ENCODE measurements at places on chromosomes 16 and 17.
A peak's percentile ranks its signal among the peaks of the same experiment; 100 is the strongest.

GRCh38 chr16:85064186-85064585, 36.6 kb downstream of the KIAA0513 start:
- no peak for DNase-seq

DNA sequence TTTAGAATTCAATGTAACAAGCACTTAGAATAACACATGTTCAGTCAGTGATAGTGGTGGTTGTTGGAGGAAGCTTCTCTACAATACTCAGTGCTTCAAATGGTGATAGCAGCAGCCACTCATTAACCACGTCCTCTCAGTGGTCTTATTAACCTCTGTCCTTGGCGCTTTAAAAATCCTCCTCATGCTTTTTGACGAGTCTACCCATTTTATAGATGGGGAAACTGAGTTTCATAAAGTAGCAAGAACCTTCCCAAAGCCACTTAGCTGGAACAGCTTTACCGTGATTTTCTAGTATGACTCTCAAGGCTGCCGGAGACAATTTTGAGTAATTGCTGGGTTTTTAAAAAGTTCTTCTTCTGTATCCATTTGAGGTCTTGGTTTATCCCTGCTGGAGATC, 47.4 kb downstream of the PLCG2 start:
- DNase-seq, result no peak

DNA sequence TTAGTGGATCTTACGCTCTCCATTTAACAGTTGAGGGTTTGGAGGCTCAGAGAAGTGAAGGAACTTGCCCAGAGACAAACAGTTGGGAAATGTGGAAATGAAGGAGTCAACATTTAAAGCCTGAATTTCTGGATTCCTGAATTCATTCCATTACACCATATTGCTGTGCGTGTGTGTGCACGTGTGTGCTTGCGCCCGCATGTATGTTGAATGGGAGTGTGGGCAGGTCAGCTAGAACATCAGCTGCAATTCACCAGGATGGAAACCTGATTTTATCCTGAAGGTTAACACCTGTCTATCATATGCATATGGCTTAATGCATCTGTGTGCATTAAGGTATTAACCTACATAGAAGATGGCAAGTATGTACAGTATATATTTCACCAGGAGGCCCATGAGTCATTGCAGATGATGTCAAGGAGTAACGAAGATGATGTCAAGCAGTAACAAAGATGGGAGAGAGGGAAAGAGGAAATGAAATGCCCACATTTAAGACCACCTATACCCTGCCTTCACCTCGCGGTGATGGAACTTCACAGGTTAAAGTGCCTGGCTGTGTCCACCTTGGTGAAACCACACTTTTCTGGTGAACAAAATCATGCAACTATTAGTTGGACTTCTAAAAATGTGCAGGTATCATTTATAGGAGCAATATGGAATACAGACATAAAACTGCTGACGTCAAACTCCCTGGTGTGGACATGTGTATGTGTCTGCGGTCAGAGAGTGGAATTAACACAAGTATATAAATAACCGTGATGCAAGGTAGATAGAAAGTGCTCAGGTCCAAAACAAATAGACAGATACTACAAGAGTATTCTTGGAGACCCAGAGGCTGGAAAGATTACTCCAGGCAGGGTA, 832 bp upstream of the ADAP2 start:
- no peak for DNase-seq

GRCh38 chr17:45132320-45132571, at the start of gene PLCD3:
Gene PLCD3, minus strand, starts transcription at chr17:45132515. Its CDS starts 105 bp downstream, at chr17:45132410.
- DNase-seq, result no peak

- DNase-seq, result no peak
Observed at GRCh38 chr17:38538906-38539305, 66.8 kb downstream of the SRCIN1 start.

- DNase-seq, result no peak
Observed at GRCh38 chr17:58329035-58329809, 627 bp upstream of the TSPOAP1 start.

DNA sequence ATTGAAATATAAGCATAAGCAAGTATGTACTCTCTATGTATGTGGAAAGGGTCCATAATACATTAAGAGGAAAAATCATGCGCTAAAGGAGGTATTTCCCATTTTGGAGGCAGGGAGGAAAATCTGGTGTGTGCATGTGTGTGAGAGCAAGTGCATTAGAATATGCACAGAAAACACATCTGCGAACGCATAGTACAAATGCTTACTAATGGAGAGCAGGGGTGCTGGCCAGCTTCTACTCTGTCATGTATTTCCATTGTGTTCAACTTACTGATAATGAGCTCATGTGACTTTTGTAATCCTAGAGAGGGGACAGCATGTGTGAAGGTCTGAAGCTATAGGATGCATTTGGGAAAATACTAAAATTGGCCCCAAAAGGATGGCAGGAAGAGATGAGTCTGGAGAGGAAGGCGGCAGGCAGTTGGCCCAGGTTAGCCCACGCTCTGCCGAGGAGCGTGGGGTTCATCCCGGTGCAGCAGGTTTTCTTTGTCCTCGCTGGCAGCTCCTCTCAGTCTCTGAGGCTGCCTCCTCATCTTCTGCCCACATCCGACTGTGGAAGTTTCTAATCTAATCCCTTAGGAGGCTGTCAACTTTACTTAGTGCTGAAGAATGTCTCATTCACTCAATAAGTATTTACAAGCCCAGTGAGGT, 17.8 kb upstream of the KSR1 start:
- DNase-seq, result no peak

GRCh38 chr17:48543107-48543853, 1.6 kb downstream of the HOXB2 start:
- DNase-seq, result no peak

DNA sequence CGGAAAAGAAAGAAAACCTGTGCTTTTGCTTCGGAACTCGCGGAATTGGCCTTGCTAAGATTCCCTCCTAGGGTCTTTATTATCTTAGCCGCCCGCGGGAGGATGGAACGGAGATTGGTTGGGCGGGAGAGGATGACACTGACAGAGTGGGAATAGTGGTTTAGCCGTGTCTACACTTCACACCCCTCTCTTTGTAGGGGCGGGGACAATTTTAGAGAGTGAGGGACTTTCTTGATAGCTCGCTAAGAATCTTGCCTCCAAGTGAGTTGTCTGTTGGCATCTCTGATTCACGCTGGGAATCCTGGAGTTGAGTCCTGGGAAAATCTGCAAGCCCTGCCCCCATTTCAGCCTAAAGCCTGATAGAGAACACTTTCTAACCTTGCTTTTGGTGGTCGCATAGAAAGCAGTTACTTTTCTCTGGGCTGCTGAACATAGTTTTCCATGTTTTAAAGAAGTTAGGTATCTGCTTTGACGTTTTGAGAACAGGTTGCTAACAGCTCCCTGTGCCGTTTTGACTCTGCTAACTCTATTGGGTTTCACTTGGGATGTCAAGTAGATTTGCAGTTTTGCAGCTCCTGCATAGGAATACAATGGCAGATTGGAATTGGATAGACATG, 697 bp downstream of the NOL11 start:
- no peak for DNase-seq

GRCh38 chr17:47120521-47121095, 68.5 kb downstream of the CDC27 start:
- DNase-seq, result no peak

DNA sequence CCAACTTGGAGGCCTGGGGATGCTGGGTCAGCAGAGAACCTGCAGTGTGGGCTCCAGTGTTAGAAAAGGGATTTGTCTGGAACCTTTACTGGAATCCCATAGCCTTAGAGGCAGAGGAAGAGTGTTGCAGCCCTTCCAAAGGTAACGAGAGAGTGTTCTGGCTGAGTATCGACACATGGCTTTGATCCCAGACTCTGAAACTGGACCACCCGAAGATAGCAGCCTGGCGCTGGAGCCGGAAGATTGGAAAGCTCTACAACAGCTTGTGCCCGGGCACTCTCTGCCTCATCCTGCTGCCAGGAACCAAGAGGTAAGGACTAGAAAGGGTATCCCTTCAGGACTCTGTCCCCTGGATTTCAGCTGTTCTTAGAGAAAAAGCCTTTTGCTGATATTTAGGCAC, 39.7 kb downstream of the REXO5 start:
- no peak for DNase-seq

GRCh38 chr17:16971458-16972338, at the start of gene TNFRSF13B:
Gene TNFRSF13B, minus strand, starts transcription at chr17:16972118. Its CDS starts 43 bp downstream, at chr17:16972075.
- DNase-seq, result no peak

DNA sequence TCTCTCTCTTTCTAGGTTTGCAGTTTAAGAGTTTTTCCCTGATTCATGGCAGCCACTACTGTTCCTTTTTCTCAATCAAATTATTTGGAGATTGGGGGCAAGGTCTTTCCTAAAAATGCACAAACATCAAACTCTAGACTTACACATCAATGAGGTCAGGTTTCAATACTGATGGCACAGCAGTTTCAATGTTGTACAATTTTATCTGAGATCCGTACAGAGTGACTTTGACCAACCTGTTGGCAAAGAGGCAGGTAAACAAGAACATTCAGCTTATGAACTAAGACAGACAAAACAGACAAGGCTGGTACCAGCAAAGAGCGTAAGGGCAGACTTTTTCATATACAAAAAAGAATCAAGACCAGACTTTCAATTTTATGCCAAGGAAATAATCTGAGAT, 58.0 kb upstream of the GSG1L start:
- no peak for DNase-seq

DNA sequence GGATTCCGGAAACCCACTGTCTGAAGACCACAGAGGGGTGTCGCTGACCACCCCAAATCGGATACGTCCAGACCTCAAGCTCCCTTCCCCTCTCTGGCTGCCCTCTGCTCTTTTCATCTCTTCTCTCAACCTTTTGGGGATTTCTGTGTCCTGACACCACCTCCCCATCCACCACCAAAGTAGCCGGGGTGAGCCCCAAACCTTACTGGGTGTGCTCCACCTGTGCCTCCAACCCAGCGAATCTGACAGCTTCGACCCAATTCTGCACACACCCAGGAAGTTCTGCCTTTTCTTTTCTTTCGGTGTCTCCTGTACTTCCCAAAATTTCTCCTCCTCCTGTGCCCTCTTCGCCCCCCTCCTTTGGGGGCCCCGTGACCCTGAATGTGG, 534 bp downstream of the KCTD11 start:
- DNase-seq, result no peak

GRCh38 chr16:66441586-66442375, 14.7 kb downstream of the BEAN1 start:
- DNase-seq, result no peak

DNA sequence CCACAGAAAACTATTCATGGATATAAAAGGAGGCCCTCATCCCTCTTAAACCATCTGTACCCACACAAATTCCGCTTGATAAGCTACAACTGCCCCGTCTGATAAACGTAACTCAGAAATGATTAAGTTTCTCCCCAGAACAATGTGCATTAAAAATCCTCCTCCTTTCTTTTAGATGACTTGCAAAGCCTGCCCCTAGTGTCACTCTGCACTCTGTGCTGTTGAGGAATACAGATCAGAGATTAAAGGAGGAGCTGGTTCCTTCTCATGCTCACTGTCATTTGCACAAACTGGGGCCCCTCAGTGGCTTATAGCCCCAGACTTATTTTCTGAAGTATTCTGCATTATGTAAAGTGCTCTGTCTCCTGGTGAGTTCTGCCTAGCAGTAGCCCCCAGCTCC, 33.3 kb downstream of the CDRT15 start:
- DNase-seq, result peak; percentile 28

DNA sequence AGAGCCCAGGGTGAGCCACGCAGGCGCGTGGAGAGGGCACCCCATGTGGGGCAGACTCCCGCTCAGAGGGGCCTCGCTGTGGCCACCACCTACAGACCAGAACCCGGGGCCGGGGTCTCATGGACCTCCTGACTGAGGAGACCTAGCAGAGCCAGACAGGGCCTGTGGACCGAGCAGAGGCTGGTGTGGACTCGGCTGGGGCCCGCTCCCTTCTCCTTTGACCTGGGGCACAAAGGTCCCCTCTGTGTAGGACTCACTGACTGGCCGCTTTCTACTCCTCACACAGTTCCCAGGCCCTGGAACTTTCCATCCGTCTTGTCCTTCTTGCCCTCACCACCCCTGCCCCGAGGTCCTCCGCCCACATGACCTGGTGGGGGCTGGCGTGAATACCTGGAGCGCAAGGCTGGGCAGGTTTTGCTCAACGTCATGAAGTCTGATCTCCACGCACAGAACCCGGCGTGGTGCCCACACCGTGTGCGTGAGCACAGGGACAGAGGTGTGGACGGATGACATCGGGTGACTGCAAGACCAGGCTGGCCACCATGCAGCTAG, 44.7 kb upstream of the ACSF3 start:
- DNase-seq, result no peak

GRCh38 chr16:89025636-89026035, 48.6 kb upstream of the CBFA2T3 start:
- no peak for DNase-seq

- DNase-seq, result no peak
Observed at GRCh38 chr17:21163101-21163500, 36.3 kb downstream of the DHRS7B start.

DNA sequence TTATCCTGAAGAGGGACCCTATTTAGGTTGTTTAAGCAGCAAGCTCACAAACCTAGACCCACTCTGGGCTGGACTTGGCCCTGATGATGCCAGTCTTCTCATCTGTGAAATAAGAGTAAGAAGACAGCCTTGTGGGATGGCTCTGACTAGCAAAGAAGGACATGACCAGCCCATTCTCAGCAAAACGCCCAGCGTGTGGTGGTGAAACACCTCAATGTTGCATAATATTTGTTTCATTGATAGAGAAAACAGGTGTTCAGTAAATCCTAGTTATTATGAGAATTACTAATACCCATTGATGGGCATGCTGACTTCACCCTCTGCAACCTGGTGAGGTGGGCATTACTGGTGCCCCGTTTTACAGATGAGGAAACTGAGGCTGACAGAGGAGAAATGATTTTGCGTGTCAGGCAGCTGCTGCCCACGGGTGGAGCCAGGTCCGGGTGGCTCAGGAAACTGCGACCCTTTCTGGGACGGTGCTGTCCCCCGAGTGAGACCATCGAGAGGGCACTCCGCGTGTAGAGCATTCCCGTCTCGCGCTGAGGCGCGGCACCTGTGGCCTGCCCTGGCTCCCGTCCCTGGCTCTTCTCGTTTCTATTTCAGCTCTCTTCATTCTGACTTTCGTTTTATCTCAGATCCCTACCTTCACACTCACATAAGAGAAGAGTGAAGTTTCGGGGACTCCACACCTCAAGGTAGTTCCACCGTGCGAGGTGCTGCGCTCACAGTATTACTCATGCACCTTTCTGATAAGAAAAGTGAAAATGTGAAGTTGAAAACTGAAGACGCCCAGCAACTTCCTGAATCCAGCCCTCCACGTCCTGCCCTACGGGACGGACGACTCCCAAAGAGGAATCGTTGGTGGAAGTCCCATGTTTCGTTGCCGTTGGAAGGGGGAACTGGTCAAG, 48.5 kb downstream of the IRF8 start:
- no peak for DNase-seq
